ENCODE measurements at places on chromosomes 2 and 18.

- no peak for DNase-seq
Measured at GRCh38 chr2:51145761-51146160, 113.8 kb upstream of the NRXN1 start.

DNA sequence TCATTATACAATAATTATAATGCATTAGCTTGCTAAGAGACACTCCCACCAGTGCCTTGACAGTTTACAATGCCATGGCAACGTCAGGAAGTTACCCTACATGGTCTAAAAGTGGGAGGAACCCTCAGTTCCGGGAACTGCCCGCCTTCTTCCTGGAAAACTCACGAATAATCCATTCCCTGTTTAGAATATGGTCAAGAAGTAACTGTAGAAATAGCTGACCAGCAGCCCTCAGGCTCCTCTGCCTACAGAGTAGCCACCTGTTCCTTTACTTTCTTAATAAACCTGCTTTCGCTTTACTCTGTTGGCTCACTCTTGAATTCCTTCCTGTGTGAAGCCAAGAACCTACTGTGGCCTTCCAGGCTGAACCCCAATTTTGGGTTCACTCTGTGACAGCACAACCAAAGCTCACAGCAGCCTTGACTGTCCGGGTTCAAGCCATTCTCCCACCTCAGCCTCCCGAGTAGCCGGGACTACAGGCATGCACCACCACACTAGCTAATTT lies 20.0 kb upstream of the PTPN2 start:
- DNase-seq: no peak

DNA sequence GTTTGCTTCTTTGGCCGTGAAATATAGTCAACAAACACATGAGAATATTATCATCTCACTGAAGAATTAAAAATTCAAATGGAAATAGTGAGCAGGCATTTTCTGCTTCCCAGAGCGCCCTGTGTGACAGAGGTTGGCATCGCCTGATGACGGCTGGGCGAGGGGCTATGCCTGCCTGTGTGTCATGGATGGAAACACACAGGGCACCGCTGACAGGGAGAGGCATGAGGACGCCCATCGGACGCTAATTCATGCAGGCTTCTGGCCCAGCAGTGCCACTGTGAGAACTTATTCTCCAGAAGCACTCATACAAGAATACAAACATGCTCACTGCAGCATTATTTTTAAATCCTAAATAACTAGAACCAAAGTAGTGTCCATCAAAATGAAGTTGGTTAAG lies 61.4 kb upstream of the OTOS start:
- no peak for DNase-seq

- no peak for DNase-seq
Measured at GRCh38 chr2:134244587-134244986, 9.3 kb upstream of the MGAT5 start.
